HuH-7 (cell line): ENCODE measurements at places on chromosomes 3 and 15.

GRCh38 chr15:88043396-88043795 is 213.1 kb downstream of the NTRK3 start:
- no peak for DNase-seq

DNA sequence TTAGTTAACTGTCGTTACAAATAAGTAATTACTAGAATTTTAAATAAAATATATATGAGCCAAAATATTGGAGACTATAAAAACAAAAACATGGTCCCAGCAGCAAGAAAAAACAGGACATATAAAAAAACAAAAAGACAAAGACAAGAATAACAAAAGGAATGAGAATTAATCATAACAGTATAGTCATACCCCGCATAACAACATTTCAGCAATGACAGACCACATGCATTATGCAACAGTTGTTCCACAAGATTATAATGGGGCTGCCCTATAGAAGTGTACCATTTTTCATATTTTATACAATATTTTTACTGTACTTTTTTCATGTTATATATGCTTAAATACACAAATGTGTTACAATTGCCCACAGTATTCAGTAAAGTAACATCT is 5.6 kb downstream of the HLTF start:
- DNase-seq: no peak

- no peak for DNase-seq
Measured at GRCh38 chr3:170762064-170762463, 107.9 kb downstream of the RPL22L1 start.

DNA sequence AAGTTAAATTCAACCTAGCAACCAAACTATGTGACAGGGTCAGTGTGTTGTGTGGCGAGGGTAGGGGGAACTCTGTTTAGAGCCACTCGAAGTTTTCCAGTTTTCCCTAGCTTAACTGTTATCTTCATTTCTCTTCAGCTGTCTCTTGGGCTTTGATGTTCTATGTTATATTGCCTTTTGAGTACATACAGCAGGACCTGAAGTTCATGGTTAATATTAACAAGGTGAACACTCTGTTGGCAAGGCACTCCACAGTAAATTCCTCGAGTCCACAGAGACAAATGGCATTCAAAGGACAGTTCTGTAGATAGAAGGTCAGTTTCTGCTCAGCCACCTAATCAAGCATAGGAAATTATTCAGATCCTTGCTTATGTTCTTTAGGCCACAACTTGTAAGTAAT is 147.9 kb upstream of the DPH6 start:
- peak; percentile 10 for DNase-seq

DNA sequence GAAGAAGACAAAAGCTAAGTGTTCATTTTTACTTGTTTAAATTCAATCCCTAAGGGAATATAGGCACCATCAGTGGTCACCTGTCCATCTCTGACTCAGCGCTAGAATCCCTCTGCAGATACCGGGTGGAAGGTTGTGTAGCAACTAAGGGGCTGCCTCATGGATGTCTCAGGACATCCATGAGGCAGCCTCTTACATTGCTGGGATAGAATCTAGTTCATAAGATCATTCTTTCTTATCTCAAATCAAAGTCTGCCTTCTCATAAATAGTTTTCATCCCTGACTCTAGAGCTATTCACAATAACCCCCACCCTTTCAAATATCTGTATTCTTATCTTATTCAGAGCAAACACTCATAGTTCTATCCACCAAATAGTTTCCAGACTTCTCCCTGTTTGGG is 38.1 kb downstream of the HSPBAP1 start:
- DNase-seq: peak; percentile 19

GRCh38 chr3:175383813-175384212 is 524.7 kb downstream of the NAALADL2 start:
- DNase-seq: no peak

GRCh38 chr15:68348081-68348480 is 70.5 kb downstream of the FEM1B start:
- DNase-seq: no peak

- no peak for DNase-seq
Measured at GRCh38 chr3:15159501-15160136, 46.4 kb upstream of the CAPN7 start.

GRCh38 chr15:81170511-81170910 is 26.2 kb upstream of the IL16 start:
- DNase-seq: no peak

- no peak for DNase-seq
Measured at GRCh38 chr3:50147016-50147415, 8.1 kb upstream of the SEMA3F start.

GRCh38 chr15:78751602-78751979 is 59.7 kb downstream of the ADAMTS7 start:
- DNase-seq: no peak

DNA sequence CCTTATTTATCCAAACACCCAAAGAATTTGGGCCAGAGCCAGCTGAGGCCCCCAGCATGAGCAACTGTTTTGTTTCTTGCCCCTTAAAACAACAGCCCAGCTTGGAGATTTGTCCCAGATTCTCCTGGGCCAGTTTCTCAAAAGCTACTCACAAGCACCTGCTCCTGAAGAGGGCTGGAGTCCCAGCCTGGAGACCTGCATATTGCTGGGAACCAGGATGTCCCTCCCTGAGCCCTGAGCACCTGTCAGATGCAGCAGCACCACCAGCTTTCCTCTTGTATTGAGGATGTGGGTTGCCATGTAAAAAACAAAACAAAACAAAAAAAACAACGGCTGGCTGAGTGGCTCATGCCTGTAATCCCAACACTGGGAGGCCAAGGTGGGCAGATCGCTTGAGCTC is 7.0 kb upstream of the RFT1 start:
- no peak for DNase-seq

GRCh38 chr3:120642368-120642948 is 39.6 kb downstream of the HGD start:
- DNase-seq: no peak

DNA sequence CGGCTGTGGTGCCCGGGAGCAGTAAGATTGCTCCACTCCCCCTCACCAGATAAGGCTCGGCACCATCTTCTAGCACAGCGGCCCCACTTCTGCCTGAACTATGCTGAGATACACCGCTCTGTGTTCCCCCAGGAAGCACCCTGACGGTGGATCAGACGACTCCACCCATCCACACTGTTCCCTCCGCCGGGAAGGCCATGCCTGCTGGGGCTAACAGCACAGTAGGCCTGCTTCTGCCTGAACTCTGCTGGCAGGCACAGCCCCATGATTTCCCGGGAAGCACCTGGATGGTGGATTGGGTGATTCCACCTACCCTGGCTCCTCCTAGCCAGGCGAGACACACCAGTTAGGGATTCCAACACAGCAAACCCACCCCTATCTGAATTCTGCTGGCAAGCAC is 36.3 kb upstream of the PPM1L start:
- DNase-seq: no peak

DNA sequence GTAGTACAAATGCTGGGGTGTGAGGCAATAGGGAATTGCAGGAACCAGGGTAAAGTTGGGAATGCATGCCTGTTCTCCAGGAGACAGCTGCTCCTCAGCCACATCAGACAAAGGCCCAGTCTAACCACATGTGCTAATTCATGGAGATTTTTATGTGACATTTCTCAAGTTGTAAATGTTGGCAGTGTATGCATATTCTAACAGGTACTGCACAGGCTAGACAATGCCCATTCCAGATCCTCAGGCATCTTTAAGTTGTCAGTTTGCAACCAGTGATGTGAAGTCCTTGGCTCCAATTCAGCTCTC is 84.9 kb downstream of the EEFSEC start:
- no peak for DNase-seq

DNA sequence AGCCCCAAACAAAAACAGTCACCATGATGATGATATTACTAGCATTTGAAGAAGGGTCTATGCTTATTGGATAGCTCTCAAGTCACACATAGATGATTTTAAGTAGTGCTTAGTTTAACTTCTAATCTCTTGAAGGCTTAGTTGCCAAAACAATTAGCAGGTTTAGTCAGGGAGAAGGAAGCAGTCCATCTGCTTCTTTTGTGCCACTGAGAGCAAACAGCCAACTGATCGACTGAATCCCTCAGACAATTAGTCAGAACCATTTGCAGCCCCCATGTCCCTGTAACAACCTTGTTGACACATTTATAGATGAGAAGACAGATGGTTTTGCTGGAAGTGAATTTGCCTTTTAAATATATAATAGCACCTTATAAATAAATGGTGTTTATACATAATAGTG is 585.1 kb upstream of the SUCLG2 start:
- no peak for DNase-seq
